Stimulated activated CD8-positive, alpha-beta memory T cell treated with anti-CD3 and anti-CD28 coated beads, Interleukin-2, amount 100 ng/mL, for 1 hour (primary cell): ENCODE measurements at places on chromosomes 7 and 10.
A peak's percentile ranks its signal among the peaks of the same experiment; 100 is the strongest.

GRCh38 chr10:133163889-133164815, 4.1 kb downstream of the KNDC1 start:
- DNase-seq = no peak

DNA sequence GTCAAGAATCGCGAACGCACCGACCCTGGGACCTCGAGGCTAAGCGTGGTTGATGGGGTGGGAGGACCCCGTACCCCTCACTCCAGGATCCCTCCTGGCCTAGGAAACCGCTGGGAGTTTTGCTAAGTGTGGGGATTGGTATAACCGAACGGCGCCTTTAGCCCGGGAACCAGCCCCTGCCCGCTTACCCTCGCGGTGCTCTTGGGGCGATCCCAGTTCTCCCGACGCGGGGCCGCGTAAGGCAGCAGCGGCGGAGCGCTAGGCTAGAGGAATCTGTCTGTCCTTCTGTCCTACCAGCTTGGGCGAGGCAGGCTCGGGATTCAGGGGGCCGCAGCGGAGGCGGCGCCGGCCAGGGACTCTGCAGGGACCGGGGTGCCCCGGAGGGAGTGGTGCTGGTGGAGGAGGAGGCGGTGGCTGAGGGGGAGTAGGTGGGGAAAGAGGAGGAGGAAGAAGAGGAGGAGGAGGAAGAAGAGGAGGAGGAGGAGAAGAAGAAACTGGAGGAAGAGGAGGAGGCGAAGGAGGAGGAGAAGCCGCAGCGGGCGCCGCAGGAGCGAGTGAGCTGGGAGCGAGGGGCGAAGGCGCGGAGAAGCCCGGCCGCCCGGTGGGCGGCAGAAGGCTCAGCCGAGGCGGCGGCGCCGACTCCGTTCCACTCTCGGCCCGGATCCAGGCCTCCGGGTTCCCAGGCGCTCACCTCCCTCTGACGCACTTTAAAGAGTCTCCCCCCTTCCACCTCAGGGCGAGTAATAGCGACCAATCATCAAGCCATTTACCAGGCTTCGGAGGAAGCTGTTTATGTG, 439 bp upstream of the EMX2 start:
- no peak for DNase-seq

DNA sequence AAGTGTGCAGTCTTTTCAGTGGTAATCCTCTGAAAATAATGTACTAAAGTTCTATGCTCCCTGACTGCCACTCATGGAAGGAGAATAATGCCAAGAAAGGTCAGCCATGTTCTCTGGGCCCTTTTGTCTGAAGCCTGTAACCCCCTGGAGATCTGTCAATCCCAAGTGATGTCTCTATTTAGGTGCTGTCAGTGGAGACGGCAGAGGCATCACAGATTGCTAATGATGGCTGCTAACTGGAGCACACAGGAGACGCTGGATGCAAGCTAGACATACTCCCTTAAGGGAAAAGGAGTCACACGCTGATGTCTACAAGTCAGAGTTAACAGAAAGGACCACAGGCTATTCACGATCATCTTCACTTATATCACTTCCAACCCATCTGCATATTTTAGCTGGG, 118.8 kb downstream of the RSU1 start:
- no peak for DNase-seq

DNA sequence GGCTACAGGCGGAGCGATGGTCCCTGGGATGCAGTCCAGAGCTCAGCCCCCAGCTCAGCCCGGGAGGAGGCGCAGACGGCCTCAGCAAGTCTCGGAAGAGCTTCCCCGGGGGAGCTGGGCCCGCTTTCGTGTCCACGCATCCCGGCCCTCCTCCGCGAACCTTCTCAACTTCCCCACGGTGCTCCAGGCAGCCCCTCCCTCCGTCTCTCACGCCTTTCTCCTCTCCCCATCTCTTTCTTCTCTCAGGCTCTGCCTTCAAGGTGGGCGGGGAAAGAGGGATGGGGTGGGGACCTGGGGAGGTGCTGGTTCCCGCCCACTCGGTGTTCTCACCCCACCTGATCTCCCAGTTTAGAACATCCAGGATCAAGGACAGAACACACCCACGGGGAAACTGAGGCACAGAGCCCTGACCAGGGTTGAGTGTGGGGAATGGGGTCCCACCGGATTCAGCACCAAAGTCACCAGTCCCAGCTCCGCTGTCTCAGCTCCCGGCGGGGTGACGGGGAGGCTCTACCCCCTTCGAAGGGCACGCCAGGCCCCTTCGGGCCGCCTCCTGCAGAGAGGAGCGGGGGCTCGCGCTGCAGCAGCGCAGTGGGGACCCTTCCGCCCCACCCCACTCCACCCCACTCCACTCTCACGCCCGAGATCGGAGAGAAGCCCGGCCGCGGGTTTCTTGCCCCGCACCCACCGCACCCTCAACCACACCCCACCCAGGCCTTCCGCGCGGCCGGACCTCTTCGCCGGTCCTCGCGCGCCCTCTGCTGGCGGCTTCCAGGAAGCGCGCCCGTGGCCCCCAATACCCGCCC, 18.2 kb downstream of the POLL start:
- peak; percentile 62 for DNase-seq

- no peak for DNase-seq
These were observed 287.0 kb upstream of the CDC14C start for GRCh38 chr7:48637382-48637781.

DNA sequence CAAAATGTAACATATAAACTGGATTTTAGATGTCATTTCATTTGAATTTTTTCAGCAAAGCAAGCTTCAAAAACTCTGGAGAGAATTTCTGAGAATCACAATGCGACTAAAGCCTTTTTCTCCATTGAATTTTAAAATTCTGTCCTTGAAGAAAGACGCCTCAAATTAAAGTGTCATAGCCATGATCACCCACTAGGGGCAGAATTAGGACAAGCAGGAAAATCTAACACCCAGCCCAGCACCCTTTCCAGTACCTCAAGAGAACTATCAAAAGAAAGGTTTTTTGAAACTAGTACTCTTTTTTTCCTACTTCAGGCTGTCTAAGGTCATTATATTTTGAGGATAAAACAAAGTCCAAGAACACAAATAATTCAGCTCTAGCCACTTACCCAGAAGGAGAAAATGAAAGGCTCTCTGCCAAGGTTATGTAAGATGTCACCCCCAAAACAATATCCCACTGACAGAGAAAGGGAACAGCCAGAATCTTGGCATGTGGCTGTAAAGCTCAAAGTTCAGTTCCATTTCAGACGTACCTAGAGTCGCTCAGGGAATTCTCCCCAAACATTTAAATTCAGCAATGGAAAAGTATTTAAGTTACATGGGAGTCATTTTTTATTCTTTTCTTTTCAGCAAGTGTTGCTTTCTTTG, 299.4 kb downstream of the SNX13 start:
- no peak for DNase-seq

- no peak for DNase-seq
These were observed 39.9 kb upstream of the EBF3 start for GRCh38 chr10:130003787-130004613.

DNA sequence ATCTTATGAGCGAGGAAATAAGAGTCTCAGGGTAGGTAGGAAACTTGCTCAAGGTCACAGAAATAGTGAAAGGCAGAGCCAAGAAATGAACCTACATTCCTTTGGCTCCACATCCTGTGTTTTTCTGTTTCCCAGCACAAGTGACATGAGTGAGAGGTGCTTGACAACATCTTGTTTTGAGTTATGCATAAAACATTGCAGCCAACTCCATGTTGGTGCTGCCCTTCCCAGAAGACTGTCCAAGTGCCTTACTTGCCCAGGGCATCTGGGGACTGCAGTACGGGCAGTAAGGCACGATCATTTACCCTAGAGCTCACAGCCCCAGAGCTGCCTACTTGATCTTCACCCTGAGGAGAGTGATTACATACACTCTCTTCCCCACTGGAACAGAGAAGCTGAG, 148.8 kb downstream of the NOC3L start:
- DNase-seq = no peak

DNA sequence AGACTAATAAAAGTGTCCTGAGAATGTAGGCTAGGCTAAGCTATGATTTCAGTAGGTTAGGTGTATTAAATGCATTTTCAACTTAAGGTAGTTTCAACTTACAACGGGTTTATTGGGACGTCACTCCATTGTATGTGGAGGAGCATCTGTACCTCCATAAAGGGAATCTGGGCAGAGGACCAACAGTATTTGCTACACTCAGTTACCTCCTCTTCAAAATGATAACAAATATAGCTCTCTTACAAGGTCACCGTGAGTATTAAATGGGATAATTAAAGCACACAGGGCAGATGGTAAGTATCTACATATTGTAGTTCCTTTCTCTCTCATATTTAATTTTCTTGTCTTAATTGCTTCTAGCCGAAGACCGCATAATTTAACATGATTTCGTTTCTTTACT, 59.0 kb upstream of the FGL2 start:
- no peak for DNase-seq

GRCh38 chr7:77699056-77699455, 2.8 kb downstream of the RSBN1L start:
- no peak for DNase-seq

DNA sequence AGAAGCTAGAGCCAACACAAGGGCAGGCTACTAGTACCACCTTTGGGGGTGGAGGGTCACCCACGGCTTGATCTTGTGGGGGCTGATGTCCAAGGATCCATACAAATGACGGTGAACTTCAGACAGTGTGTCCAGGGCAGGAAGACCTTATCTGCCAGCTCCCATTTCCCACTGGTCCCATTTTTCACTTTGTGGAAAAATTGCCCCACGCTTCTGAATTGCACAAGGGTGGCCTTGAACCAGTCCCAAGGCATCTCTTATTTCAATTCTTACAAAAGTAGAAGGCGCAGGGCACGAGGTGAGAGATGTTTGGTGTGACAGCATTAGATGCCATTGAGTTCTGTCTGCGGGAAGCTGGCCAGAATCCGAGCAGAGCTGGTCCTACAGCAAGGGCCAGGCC, 252.7 kb upstream of the CELF2 start:
- no peak for DNase-seq

DNA sequence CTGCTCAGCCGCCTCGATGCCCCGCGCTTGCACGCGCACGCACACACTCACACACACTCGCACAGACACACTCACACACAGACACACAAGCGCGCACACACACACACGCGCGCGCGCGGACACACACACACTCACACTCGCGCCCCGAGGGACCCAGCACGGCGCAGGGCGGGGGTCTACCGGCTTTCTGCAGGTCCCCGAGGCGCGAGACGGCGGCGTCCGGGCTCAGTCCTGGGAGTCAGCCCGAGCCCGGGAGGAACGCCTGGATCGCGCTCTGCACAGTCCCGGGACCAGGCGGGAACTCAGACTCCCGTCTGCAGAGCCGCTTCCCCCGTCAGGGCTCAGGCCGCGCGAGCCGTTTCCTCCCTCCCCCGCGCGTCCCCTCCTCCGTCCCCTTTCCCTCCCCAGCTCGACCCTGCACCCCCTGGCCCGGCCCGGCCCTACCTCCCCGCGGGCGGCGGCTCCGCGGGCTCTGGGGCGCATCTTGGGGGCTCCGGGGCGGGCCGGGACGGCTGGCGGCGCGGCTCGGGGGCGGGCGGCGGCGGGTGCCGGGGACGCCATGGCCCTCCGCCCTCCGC, 464 bp downstream of the DENND2A start:
- no peak for DNase-seq

- DNase-seq = no peak
These were observed 1196.3 kb downstream of the TYW1 start for GRCh38 chr7:68192941-68193340.

- DNase-seq = no peak
These were observed 82.6 kb upstream of the SLF2 start for GRCh38 chr10:100829933-100830727.

DNA sequence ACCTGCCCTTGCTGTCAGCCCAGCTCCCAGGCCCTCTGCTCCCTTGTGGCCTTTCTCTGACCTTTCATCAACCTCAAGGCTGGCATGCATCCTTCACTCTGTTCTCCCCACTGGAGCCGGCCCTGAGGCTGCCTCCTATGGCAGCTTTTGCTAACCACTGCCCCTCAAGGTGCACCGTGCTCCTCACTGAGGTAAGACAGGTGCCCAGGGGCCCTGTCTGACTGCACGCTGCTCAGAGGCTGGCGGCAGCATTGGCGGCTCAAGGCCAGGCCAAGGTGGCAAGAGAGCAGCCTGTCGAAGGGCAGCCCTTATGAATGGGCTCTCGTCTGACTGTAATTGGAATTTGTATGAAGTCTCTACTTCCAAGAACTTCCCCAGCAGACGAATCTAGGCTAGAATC, 172.6 kb downstream of the ZNF248 start:
- no peak for DNase-seq

- DNase-seq = no peak
These were observed 9.0 kb upstream of the RSBN1L start for GRCh38 chr7:77687100-77687746.

- peak; percentile 55 for DNase-seq
These were observed 2.0 kb downstream of the SRGN start for GRCh38 chr10:69089638-69090599.

- no peak for DNase-seq
These were observed 39.1 kb downstream of the LHPP start for GRCh38 chr10:124500757-124501156.

GRCh38 chr10:21145751-21146435, 248.8 kb upstream of the NEBL start:
- no peak for DNase-seq

- DNase-seq = no peak
These were observed 89.4 kb downstream of the DGKI start for GRCh38 chr7:137757146-137757925.

DNA sequence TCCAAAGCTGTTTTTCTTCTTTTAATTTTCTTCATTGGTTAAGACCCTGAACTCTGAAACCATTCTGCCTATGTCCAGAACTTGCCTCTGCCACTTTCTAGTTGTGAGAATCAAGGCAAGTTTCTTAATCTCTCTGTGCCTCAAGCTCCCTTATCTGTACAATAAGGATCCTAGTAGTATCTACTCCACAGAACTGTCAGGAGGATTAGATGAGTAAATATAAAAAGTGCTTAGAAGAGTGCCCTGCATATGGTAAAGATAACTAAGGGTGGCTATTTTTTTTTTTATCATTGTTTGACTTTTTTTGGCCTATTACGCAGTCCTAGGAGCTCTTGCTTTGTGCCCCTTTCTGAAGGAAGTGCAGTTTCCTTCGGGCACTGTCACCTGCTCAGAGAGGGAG, 46.4 kb upstream of the RAPGEF5 start:
- DNase-seq = no peak

- DNase-seq = no peak
These were observed 309.8 kb downstream of the AHR start for GRCh38 chr7:17608114-17608833.
